ENCODE measurements at places on chromosomes 16 and 17.
A peak's percentile ranks its signal among the peaks of the same experiment; 100 is the strongest.

- no peak for DNase-seq
Observed at GRCh38 chr17:49217651-49218413, 7.3 kb downstream of the ABI3 start.

DNA sequence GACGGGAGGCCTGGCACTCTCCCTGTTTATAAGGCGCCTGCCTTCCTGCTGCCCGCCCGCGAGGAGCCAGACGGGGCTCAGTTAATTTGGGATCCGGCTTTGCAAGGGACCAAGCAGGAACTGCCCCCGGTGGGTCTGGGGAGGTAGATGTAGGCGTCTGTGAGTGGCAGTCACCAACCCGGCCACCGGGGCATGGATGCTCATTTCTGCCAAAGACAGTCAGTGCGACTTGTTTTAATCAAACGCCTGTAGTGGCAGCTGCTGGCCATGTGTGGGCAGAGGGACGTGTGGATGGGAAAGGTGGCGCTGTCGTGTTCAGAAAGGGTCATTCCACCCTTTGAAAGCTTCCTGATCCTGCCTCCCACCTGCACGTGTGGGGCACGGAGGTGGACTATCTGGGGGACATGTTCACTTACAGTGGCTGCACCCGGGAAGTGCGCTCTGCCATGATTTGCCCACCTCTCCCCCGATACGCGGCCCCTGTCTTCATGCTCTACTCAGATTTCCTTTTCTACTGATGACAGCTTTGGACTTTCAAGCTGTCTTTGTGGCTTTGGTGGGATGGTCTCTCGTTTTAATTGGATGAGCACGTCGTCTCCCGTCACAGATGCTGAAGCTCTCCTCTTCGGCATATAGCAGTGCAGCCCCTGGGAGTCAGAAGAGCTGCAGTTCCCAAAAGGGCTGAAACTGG lies 60.3 kb upstream of the CIBAR2 start:
- DNase-seq = peak; percentile 60

GRCh38 chr17:77366558-77367245 lies 225.9 kb downstream of the SEC14L1 start:
- no peak for DNase-seq

- no peak for DNase-seq
Observed at GRCh38 chr17:80969674-80970043, 22.0 kb upstream of the CHMP6 start.

- no peak for DNase-seq
Observed at GRCh38 chr17:68384471-68384870, 72.8 kb downstream of the WIPI1 start.

DNA sequence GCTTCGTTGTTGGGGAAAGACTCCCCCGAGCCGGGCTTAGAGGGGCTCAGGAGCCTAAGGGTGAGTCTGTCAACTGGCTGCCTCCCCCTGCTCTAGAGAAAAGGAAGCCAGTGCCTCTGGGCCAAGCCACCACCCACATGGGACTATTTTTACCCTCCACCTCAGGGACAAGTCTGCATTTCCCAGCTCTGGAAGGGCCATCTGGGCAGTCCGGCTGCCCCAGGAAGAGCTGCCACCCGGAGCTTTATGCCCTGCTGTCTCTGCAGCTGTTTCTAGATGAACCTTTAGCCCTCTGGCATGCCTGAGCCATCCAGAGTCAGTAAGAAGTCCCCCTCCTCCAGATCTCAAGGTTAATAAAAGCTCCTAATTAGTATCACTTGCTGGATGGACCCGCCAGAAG lies 5.3 kb upstream of the RPRML start:
- DNase-seq = no peak

DNA sequence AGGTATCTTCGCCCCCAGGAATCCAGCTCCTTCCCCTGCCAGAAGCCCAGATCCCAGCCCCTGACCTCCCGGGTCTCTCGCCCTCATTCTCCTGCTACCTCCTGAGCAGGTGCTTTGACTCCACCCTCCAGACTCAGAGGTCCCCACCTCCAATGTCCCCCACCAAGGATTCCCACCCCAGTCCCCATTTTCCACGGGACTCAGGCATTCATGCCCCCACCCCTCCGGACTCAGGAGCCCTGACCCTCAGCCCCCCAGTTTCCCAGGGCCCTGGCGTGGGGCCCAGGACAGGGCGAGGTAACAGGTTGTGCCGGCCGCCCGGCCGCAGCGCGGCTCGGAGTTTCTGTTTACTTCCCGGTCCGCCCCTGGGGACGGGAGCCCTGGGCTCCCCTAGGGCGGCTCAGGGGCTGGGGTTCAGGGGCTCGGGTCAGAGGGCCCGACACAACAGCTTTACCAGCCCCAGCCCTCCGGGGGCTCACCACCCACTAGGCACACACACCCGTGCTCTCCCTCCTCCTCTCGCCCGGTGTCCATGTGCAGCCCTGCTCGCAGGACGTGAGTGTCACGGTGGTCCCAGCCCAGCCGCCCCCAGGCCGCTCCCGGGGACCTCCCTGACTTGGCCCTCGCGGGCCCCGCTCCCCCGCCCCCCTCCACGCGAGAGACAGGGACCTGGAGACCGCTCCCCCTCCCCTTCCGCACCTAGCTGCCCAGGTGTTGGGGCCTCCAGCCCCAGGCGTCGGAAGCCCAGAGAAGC lies 595 bp downstream of the BICDL2 start:
- DNase-seq = no peak

GRCh38 chr16:56363781-56364565 lies 61.4 kb downstream of the AMFR start:
- no peak for DNase-seq

DNA sequence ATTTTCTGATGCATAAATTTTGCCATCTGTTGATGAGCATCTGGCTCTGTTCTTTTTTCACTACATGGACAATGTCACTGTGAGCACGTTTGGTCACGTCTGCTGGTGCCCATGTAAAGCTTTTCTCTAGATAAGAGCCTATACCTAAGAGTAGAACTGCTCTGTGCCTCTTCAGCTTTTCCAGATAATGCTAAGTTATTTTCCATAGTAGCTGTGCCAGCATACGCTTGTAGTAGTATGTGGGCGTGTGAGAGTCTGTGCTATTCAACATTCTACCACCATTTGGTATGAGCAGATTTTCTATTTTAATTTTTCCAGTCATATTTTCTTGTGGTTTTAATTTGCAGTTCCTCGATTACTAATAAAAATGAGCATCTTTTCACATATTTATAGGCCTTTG lies 33.2 kb downstream of the VPS35L start:
- no peak for DNase-seq

DNA sequence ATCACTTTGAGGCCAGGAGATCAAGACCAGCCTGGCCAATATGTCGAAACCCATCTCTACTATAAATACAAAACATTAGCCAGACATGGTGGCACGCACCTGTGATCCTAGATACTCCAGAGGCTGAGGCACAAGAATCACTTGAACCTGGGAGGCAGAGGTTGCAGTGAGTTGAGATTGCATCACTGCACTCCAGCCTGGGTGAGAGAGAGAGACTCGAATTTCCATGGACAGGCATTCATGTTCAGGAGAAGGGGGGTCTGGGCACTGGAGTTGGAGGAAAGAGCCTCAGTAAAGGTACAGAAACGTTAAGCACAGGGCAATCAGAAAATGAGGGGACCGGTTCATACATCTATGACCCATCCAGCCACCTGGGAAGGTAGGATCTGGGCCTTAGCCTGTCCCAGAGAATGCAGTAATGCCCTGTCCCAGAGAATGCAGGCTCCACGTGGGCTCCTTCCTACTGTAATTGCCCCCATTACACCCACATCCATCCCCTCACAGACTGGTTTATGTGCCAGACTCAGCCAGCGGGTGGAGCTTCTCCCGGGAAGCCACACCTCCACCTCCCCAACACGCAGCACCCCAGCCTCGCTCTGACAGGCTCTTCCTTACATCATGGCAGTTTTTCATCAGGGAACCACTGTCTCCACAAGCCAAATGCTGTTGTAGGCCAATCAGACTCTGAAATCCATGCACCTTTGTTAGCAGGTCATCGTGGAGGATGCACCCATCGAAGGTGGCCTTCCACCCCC lies 21.6 kb upstream of the ARL4D start:
- no peak for DNase-seq

- DNase-seq = no peak
Observed at GRCh38 chr17:2070241-2071023, 15.5 kb downstream of the HIC1 start.

- DNase-seq = peak; percentile 51
Observed at GRCh38 chr17:33038740-33039139, 47.1 kb downstream of the SPACA3 start.

GRCh38 chr16:6932871-6933385 lies 399.7 kb upstream of the RBFOX1 start:
- DNase-seq = no peak

GRCh38 chr17:65079489-65079900 lies 23.0 kb upstream of the GNA13 start:
- no peak for DNase-seq

DNA sequence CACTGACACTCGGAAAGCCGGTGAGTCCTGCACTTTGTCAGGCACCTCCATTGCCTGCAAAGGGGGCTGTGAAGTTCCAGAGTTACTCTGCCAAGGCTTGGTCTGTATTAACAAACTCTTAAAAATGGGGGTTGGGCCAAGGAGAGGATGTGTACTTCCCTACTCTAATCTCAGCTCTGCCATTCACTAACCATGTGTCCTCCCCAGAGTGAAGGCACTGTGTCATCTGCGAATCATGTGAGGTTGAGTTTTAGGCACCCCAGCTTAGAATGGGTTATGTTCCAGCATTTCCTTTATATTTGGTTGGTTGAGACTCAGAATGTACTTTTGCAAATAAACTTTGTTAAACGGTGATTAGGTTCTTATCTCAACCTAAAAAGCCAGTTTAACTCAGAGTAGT lies 24.9 kb downstream of the ERCC4 start:
- no peak for DNase-seq
